Thymus (tissue), 14 donors: ENCODE measurements at places on chromosomes 2 and 18. TPM values are rescaled to one million over a fixed set of nuclear protein-coding genes. Genes with fewer than 3 reads are reported as not detected.

GRCh38 chr2:188333751-188334524, 42.3 kb downstream of the GULP1 start:
- no peak for DNase-seq

DNA sequence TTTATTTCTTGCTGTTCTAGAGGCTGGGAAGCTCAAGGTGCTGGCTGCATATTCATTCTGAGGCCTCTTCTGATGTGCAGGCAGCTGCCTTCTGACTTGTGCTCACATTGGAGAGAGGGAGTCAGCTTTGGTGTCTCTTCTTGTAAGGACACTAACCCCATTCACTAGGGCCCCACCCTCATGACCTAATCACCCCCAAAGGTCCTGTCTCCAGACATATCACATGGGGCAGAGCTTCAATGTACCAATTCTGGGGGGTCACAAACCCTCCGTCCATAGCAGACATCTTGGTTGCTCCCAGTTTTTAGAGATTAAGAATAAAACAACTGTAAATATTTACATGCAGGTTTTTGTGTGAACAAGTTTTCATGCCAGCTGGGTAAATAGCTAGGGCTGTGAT, 109.1 kb downstream of the RTP5 start:
- no peak for DNase-seq

DNA sequence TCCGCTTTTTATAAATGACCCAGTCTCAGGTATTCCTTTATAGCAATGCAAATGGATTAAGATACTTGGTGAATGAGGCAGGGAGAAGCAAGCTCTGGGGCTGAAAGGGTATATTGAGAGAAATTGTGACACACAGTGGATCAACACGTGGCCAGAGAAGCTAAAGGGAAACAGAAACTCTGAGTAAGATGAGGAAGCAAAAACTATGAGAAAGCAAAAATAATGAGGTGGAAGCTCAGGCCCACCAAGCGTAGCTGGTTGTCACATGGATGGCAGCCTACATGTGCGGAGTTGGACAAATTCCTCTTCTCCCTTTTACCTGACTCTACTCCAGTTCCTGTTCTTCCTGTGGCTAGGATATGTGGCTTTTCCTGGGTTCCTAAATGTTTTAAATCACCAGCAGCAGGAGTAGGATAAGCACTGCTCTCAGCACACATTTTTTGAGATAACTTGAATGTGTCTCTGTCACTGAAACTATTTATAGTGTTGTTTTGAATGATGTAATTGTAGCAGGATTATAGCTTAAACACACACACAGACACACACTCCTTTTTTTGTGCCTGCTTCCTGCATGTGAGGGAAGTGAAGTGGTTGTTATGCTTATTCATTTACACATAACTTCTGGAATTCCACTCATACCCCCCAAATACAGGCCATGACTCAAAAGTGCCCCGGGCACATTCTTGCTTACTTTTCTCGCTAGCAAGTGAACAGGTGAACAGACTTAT, 30.1 kb upstream of the EPC2 start:
- DNase-seq = no peak

DNA sequence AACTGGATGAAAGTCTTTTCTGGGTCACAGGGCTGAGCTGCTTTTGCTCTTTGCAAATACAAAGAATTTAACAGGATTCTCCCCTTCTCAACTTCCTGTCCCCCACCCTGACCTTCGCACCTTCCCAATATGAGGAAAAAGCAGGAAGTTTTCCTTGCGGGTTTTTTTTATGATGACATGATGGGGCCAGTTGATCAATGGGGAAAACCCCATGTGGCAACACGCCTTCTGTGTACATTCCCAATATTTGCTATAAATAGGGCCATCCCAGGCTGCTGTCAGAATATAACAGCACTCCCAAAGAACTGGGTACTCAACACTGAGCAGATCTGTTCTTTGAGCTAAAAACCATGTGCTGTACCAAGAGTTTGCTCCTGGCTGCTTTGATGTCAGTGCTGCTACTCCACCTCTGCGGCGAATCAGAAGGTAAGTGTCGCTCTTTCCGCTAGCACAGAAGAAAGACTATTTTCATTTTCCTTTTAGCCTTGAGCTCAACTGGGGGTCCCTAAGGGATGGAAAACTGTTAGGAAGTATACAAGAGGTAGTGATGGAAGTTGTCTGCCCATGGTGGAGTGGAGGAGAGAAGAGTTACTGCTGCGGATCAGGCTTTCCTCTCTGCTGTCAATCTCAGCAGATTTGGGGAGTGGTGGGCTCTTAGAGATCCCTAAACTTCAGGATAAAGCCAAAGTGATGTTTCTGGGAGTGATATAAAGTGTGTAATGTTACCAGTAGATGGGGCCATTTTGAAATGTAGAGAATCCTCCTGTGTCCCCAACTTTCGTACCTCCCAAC, at the start of gene CCL20:
CCL20 (plus strand) TSS at position 281 of the 792 bp plus-strand sequence; CDS start at position 351, 70 bp downstream.
- no peak for DNase-seq

DNA sequence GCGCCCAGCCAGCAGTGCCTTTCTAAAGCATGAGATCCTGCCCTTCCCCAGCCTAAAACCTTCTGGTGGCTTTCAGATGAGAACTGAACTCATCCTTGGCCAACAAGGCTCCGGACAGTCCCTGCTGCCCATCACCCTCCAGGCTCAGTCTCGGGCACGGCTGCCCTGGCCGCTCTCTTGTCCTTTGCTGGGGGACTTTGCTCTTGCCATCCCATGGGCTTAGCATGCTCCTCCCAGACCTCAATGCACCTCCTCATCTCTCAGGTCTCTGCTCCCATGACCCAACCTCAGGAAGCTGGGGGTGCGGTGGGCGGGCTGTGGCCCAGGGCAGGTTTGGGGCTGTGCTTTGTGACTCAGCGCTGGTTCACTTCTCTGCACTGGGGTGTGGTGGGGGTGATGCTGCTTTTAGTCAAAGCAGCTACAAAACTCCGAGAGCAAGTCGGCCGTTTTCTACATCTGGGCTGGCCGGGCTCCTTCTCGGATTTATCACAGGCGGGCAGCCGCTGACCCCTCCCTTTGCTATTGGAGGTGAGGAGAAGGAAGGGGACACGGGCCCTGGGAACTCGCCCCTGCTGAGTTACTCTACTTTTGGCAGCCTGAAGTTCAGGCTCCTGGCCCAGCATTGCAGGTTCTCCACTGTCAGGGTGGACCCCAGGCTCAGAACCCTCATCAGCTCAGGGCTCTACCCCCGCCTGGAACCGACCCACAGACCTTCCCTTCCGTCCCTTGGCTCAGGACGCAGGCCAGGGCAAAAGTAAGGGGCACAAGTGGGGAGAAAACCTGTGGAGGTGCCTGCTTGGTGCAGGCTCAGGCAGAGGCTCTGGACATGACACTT, 90.6 kb upstream of the TAF1B start:
- no peak for DNase-seq

DNA sequence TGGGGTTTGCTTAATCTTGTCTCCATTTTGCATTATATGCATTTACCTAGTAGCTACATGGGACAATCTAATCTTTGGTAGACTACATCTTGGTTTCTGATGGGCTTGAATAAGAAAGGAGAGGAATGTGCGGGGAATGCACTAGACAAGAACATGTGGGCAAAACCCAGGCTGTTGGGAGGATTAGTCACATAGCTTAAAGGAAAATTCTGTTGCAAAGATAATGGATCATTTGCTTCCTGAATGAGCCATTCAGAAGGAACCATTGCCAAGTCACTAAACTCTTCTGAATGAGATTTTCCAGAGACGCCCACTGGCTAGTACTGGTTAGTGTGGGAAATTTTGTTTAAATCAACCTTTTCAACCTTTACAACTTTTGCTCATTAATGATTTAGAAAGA, 84.8 kb downstream of the OSBPL6 start:
- no peak for DNase-seq

GRCh38 chr2:203808046-203808750, 59.4 kb upstream of the CTLA4 start:
- no peak for DNase-seq

- no peak for DNase-seq
Observed at GRCh38 chr2:20169796-20170703, 54.9 kb downstream of the SDC1 start.

GRCh38 chr2:124248386-124248785, 223.3 kb downstream of the CNTNAP5 start:
- no peak for DNase-seq

DNA sequence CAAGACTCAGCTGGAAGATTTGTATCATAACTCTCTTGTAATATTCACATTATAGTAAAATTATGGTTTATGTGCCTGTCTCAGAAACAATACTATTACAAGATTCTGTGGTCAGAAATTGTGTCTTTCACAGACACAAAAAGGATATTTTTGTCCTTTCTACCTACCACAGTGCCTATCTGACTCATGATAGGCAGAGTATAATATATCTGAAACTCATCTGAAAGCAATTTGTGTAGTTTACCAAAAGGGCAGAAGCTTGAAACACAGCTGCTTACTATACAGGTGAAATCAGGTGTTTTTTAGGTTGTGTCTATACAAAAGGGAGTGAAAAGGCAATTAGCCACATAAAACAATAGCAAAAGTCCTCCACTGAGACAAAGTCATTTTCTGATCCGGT, 10.9 kb downstream of the TMEM200C start:
- DNase-seq = no peak

DNA sequence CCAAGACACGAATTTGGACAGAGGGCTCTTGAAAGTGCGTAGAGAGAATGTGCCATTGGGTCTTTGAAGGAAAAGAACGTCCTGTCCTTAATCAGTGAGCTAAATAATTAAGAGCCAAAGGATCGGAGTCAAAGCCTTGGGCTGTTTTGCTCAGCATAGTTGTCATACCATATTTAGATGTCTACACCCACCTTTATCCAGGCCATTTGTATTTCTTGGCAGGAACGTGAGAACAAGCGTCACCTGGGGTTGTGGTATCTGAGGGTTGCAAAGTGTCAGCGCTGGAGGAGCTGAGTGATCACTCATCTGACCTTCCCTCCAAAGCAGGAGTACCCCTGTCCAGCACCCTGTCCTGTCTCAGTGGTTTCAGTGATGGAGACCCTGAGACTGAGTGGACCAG, 4.5 kb downstream of the LPIN1 start:
- no peak for DNase-seq

DNA sequence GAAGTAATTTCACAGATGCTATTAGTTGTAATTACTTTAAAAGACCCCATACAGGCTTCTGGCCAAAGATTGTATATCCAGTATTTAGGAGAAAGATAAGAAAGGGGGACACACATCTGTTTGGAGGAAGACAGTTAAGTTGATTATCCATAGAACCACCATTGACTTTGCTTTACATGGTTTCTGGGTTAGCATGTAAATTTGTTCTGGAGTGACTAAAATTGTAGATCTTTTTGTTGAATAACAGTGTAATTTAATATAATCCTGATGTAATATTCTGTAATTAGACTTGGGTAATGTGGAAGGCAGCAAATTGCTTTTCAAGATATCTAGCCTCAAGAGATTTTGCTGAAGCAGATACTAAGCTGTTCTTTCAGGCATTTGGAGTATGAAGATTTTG, 17.2 kb downstream of the COMMD1 start:
- no peak for DNase-seq

GRCh38 chr2:229996320-229996719, 72.4 kb downstream of the SLC16A14 start:
- no peak for DNase-seq

GRCh38 chr18:70426818-70427217, 138.0 kb downstream of the SOCS6 start:
- no peak for DNase-seq

GRCh38 chr2:25692143-25692542, 18.8 kb upstream of the DTNB start:
- DNase-seq = no peak

GRCh38 chr2:27218614-27219013, 1.4 kb downstream of the CAD start:
- DNase-seq = no peak

DNA sequence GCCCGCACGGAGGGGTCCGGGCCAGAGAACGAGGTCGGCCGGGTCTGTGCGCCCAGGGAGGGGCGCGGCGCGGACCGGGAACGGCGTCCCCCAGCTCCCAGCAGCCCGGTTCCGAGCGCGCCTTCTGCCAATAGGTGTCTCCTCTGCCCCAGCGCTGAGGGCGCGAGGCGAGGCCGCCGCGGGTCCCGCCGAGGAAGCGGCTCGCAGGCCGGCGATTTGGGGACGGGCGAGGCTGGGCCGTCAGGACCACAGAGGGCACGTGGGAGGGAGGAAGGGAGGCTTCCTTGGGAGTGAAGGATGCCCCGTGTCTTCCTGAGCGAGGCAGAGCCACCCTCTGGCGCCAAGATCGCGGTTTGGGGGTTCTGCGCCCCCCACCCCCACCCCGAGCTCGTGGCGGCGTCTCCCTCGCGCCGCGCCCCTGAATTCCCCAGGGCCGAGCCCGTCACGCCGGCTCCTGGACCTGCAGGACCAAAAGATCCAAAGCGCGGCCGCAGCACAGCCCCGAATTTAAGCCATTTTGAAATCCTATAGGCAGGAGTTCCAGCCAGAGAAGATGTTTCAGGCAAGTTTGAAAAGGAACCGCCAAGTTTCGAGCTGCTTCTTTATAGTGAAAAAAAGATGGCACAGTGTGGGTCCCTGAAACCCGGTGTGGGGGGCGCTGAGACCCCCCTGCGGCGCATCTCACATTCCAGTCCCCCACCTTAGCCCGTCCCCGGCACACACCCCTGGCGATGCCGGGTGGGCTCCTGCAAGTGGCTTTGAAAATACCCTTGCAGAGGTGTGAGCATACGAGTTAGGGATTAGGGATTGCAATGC, 909 bp downstream of the NFATC1 start:
- no peak for DNase-seq

DNA sequence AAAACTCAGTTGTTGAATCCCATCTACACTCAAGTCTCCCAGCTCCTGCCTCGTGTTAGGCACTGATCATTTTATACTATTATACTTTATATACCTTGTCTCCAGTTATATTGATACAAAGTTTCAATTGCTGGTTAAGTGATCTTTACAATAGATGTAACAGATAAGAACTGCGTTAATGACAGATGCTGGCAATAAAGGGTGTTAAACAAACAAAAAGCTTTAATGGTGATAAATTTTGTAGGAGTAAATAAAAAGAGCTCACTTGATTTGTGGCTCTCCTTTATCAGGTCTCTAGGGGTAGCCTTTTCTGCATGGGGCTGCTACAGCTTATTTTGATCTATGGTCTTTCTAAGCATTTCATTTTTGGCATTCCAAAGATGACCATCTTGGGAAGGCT, 106.9 kb upstream of the GAREM1 start:
- DNase-seq = no peak

GRCh38 chr2:237702441-237703391, 75.3 kb downstream of the LRRFIP1 start:
- DNase-seq = no peak

DNA sequence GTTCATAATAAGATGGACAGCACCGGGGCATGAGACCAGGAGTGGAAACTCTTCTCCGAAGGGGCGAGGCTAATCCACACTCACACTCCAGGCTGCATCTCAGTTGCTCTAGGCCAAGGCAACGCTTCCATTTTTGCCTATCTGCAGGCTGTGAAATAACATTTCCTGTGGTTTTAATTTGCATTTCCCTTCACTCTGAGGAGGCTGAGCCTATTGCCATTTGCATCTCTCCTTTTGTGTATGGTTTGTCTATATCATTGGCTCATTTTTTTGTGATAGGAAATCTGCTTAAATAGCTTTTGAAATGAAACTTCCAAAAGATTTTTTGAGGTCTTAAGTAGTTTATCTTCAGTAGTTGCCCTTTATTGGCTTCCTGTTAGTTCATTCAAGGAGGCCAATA, 57.6 kb downstream of the TPGS2 start:
- DNase-seq = no peak

TCF23 gene
- 0.14 TPM for total RNA-seq

GREB1 gene
- total RNA-seq = 0.24 TPM

TWSG1 gene
- total RNA-seq = 7.8 TPM

MAP3K2 gene
- 31.3 TPM for total RNA-seq

CPO gene
- total RNA-seq = 0.19 TPM

TMEM247 gene
- not detected for total RNA-seq

MC2R gene
- total RNA-seq = 0.05 TPM

ICOS gene
- total RNA-seq = 67.8 TPM

EVX2 gene
- total RNA-seq = not detected
